Activated naive CD8-positive, alpha-beta T cell treated with anti-CD3 and anti-CD28 coated beads, Interleukin-2, amount 50 U/mL, for 16 hours (primary cell): ENCODE measurements at places on chromosomes 11 and 22.

- DNase-seq, result no peak
Observed at GRCh38 chr11:72816404-72816990, 2.3 kb downstream of the ATG16L2 start.

GRCh38 chr11:22780952-22781593, 48.5 kb downstream of the SVIP start:
- DNase-seq, result no peak

DNA sequence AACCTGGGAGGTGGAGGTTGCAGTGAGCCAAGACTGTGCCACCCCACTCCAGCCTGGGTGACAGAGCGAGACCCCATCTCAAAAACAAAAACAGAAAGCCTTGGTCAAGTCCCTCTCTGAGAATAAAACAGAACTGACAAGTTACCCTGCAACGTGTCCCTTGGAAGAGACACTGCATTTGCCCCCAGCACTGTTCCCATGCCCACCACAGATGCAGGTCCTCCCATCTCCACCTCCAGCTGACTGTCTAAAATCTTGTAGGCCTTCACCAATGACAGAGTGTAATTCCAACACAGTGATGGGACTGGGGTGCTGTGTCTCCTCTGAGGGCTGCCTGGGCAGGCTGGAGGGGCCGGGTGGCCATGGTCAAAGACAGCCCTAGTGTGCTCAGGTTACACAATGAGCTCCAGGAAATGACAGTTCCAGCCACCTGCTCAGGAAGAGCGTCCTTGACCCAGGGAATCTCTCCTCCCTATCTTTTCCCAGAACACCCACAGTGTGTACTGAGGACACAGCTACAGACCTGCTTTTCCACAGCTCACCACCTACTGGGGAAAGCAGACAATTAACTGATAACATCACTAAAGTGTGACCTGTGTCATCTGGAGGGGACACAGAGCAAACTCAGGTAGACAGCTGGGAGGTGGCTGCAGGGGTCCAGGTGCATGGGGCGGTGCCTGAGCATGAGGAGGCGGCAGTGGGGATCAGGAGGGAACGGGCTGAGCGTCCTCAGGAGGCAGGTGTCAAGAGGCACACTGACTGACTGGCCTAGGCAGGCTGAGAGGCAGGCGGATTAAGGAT, 56.4 kb downstream of the ARFGAP3 start:
- DNase-seq, result no peak

DNA sequence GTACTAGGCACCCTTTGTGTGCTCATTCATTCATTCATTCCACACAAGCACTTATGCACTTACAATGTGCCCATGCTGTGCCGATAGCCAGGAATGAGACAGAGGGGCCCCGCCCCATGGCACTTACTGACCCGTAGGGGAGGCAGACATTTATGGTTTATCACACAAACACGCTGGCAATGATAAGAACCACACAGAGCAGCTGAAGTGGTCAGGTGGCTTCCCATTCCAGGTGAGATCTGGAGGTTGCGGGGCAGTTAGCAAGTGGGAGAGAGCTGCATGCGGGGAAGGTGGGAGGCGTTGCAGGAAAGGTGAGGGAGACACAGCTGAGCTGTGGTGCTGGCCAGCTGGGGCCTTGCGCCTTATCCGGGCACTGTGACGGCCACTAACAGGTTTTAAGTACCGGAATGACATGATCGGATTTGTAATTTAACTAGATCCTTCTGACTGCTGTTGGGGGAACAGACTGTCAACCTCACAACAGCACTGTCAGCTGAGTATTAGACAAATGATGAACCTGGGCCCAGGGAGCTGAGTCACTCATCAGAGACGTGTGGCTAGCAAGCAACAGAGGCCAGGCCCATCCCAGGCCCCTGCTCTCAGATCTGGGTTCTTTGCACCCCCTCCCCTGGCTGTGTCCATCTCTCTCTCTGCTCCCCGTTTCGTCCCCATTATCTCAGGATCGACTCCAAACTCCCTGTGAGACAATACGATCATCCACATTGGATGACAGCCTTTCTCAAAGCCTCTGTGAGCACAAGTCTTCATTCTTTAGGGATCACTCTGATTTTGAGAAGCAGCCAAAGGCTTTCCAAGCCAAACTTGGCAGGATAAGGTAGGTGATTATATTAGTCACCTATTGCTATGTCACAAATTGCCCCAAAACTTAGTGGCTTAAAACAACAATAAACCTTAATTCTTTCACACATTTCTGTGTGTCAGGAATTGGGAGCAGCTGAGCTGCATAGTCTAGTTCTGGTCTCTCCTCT, 28.4 kb downstream of the RASD2 start:
- no peak for DNase-seq

- DNase-seq, result no peak
Observed at GRCh38 chr11:70532066-70532440, 133.7 kb downstream of the CTTN start.

DNA sequence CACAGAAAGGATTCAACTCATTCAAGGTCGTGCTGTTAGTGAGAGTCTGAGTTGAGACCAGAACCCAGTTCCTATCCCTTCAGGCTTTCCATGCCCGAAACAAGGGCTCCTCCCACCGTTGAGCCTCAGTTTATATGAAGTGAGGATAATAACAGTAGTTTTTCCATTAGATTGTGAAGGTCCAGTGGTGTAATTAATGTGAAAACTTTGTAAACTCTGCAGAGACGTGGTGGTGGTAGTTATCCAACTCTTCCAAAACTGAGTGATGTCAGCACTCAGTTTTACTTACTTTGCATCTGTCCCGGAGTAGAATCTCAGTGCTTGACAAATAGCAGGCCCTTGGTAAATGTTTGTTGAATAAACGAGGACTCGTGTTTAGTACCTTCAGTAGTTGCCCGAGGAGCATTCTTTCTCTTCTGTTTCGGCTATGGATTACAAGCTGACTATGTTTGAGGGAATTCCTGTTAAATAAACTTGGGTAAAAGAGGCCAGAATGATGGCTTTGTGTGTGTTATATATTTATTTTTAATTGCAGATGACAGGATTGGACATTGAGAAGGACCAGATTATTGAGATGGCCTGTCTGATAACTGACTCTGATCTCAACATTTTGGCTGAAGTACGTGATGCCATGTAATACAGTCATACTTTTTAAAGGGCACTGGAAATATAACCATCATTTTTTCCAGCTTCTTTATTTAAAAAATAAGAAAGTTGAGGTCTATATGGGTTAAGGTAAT, 1.0 kb downstream of the REXO2 start:
- no peak for DNase-seq

GRCh38 chr11:56688554-56689100, 10.3 kb upstream of the OR9G1 start:
- DNase-seq, result no peak

DNA sequence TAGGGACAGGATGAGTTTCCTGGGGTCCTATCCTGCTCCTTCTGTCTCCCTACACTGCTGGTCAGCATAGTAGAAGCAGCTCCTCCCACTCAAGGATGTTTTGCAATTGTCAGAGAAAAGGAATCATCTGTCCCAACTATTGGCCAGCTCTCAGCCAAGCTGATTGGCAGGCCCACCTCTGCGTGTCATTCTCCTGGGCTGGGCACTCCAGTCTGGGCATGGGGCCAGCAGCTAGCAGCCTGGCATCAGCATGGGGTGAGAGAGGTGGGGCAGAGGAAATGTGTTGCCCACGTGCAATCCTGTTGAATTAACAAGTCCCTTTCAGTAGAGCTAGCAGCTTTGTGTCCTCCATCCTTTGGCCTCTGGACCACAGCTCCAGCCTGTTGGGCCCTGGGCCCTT, 14.1 kb downstream of the ANKK1 start:
- no peak for DNase-seq

GRCh38 chr22:42834177-42834949, 22.7 kb downstream of the ARFGAP3 start:
- DNase-seq, result no peak

- DNase-seq, result no peak
Observed at GRCh38 chr11:24585192-24585591, 88.3 kb downstream of the LUZP2 start.

GRCh38 chr11:47592970-47593369, 1.2 kb downstream of the C1QTNF4 start:
- DNase-seq, result no peak

DNA sequence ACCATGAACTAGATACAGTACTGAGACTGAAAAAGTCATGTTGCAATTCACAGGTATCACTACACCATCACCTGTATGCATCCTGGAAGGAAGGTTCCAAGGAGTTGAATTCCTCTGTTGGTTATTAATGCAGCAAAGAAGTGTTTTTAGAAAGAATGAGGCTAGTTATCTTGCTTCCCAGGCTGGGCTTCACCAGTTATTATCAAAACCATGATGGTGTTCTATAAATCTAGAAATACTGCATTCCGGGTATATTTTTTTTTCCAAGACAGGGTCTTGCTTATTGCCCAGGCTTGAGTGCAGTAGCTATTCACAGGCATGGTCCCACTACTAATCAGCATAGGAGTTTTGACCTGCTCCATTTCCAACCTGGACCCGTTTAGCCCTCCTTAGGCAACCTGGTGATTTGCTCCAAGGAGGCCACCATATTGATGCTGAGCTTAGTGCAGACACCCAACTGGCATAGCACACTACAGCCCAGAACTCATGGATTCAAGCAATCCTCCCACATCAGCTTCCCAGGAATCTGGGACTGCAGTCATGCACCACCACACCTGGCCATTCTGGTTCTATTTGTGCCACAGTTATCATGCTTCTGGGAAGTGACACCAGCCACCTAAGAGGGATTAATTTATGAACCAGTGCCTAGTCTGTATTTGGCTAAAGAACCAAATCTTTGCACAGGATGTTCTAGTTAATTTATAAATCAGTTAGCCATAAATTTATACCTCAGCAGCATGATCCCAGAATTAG, 1.6 kb upstream of the MPEG1 start:
- no peak for DNase-seq

GRCh38 chr22:37010174-37010573, 9.1 kb downstream of the TST start:
- DNase-seq, result no peak

DNA sequence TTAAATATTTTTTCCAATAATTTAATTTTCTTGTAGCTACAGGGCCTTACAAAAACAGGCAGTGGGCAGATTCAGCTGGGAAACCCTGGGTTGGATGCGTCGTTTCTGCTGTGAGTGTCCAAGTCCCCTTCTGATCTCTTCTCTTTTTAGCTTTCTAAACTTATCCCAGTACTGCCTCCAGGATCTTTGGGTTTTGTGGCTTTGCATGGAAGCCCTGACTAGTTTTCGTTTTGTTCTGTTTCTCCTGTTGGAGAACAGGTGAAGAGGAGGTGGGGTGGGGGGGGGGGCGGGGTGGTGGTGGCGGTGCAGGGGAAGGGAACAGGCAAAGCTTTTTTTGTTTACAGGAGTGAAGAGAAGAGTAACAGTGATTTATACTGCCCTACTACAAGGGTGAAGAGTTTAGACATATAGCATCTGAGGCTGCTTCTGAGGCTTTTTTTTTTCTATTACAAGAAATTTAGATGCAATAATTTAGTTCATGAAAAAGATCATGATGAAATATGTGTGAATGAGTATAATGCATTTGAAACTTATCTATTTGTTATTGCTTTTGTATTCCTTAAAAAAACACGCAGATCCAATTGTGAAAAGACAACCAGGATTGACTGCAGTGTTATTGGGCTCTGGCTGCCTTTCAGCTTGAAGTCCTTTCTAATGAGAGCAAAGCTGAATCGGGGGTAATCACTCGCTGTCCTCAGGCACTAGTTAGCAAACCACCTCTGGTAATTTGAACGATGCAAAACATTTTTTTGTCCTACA, 142.9 kb downstream of the NCAM1 start:
- no peak for DNase-seq

DNA sequence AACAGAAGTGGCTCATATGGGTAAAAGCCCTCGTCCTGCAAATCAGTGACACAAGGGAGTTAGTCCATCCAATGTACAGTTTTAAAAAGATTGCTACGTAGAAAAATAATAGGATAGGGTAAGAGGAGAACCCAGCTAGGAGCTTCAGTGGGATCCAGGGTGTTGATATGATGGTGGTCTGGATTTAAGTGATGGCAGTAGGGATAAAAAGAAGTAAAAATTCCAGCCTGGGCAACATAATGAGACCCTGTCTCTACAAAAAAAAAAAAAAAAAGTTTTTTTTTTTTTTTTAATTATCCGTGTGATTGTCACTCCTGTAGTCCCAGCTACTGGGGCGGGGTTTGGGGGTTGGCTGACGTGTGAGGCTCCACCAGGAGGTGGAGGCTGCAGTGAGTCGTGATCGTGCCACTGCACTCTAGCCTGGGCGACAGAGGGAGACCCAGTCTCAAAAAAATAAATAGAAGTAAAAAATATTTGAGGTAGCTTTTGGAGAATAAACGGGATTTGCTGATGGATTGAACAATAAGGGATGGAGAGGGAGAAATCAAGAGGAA, 7.0 kb upstream of the L3MBTL2 start:
- peak; percentile 23 for DNase-seq

DNA sequence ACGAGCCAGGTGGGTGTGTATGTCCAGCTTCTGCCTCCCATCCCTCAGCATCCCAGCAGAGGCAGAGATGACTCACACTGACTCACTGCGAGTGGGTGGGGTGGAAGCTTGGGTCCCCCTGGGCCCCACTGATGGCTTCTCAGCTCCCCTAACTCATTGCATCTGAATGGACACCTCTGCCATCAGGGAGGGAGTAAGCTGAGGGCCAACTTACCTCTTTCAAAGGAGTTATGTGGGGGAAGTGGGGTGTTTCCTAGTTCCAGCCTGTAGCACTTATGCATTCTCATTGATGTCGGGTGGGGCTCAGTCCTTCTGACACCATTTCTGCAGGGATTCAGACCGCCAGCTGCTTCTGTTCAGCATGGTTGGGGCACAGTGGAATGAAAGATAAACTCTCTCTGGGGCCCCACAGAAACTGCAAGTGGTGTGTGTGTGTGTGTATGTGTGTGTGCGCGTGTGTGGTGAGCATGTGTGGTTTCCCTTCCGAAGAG, 1425.8 kb downstream of the TBC1D22A start:
- no peak for DNase-seq

GRCh38 chr22:20552443-20553401, 45.3 kb downstream of the MED15 start:
- DNase-seq, result no peak

DNA sequence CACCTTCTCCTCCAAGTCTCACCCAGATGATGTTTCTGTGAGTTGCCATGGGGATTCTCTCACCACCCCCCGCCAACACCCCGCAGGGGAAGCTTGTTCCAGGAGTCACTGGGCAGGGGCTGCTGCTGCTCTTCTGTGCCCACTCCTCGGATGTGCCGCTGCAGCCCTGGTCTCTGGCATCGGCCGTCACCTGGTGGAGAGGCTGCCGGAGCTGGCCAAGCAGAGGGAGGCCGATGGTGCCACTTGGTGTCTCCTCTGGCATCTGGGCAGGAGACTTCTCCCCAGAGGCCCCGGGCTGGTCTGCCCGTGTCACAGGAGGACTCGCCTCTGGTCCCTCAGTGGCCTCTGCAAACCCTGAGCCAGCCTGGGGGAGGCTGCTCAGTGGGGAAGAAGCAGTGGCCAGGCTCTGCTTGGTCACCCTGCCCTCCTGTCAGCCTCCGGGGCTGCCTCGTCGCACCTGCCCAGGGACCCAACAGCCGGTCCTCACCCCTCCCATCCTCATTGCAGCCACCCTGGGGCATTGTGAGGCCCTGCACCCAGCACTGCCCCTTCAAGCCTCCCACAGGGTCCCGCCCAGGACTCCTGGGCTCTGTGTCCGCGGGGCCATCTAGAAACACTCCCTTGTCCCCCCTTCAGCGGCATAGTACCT, 424 bp upstream of the ADORA2A start:
- DNase-seq, result no peak

- no peak for DNase-seq
Observed at GRCh38 chr11:26844963-26845362, 123.1 kb upstream of the SLC5A12 start.
